MM.1S (cell line): ENCODE measurements at places on chromosomes 4 and X.
A peak's percentile ranks its signal among the peaks of the same experiment; 100 is the strongest.

DNA sequence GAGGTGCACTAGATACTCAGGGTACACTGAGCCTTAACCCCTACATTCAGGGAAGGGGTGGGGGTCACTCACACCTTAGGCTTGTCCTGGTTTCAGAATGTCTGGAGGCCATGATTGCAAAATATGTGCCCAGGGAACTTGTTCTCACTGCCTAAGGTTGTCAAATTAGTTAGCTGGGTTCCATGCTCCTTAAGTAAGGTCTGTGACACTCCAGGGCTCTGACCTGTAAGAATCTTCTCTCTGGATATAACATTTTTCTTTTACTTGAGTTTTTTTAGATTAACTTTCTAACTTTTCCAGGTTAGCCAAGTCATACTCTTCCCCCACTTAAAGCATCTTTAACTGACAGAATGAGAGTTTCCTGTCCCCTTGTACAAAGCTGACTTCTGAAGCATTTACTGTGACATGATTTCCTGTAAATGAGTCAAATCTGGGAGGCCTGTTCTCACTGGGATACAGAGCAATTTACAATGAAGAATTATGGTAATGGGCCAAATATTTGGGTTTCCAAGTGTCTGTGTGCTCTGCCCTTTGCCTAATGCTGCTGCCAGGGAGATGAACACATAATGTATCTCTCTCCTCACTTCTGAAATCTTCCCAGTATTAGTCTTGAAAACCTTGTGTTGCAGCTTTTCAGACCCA is 101.7 kb downstream of the GATB start:
- DNase-seq = no peak

DNA sequence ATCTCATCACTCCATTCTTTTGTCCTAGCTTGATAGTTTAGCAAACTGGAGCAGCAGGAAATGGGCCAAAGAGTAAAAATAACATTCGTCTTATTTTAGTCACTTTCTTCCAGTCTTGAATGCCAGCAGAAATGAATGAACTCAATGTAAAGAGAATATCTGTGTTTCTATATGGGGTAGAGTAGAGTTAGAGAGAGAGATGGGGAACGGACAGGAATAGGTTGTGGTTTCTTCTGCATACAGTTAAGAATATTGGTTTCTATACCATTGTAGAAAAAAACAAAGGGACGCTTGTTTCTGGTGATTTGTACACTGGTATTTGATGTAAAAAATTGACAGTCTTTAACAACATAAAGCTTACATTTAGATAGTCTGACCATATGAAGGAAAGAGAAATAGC is 8.9 kb downstream of the GPR174 start:
- peak; percentile 47 for DNase-seq

DNA sequence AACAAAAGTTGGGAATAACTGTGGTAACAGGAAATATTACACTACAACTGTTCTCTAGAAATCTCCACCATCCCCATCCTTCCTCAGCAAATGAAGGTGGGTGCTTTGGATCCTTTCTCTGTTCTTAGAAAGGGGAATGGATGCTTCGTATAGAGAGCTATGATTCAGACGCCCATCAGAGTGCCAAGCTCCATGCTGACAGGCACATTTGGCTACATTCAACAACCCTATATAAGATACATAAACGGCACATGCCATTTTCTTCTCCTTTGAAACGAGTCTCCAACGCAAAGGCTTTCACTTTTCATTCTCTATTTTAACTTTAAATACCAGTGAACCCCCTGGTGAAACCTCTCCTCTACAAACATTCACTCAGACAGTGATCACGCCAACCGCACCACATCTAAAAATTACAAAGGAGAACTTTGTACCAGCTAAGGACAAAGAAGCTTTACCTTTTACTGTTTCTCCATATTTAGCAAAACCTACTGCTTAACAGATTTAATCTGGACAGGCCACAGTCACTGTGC is 172.5 kb downstream of the TSPAN5 start:
- no peak for DNase-seq

DNA sequence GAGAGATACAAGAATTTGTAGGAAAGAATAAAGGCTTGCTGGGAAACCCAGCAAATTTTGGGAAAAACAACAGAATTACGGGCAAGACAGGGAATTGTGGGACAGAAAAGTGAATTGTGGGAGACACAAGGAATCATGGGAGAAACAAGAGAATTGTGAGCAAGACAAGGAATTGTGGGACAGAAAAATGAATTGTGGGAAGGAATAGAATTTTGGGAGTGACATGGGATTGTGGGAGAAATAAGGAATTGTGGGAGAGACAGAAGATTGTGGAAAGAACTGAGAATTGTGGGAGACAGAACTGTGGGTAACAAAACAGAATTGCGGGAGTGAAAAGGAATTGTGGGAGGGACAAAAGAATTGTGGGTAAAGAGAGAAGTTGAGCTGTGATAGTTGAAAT is 1.2 kb upstream of the HCCS start:
- no peak for DNase-seq

- no peak for DNase-seq
Observed at GRCh38 chrX:134443461-134443860, 16.5 kb upstream of the HPRT1 start.

DNA sequence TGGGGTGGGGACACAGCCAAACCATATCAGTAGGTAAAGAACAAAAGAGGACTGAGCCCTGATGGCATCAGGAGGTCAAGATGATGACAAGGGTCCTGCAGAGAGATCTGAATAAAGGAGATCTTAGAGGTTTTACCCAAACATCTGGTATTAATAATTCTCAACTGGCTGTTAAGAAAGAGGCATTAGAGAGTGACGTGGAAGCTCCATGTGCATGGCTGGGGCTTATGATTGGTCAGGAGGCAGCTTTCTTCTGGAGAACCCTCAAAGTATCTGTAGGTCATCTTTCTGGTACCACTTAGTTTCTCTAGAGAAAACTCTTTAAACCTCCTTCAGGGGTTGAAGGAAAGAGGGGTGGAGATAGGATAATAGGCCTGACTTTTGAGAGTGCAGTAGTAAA is 18.7 kb downstream of the MGST2 start:
- no peak for DNase-seq

DNA sequence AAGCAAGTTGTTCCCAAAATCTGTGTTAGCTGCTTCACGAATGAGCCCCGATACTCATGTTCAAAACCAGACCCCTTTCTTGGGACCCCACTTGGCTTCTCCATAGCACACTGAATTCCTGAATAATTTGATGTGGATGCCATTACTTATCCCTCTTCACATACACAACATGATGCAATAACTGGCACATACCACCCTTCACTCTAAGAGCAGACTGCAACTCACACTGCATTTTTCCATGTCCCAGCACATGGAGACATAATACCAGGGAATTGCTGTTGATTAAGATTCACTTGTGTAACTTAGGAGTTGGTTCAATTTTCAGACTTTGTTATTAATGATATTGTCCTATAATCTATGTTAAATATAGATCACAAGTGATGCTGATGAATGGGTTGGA is 213.4 kb downstream of the MAML3 start:
- DNase-seq = no peak
